Esophagus muscularis mucosa (tissue), 4 donors: ENCODE measurements at places on chromosomes 12 and 14.

DNA sequence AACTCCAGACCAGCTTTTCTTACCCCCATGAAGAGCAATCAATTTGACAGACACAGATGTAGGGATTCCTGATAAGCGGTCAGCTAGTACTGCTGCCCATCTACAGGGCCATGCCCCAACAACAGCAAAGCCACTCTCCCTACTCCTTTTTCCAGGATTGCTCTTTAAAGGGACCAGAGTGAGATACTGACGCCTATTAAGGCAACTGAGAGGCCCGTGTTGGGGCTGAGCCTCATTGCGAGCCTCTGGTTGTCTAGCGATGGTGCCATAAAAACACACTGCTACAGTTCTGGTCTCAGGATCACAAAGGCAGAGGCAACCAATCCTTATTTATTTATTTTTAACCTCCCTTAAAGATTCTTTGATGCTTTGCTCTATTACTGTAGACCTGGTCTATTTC, 31.1 kb downstream of the AK7 start:
- no peak for DNase-seq

GRCh38 chr14:73576391-73576790, 7.4 kb downstream of the ACOT2 start:
- no peak for DNase-seq

DNA sequence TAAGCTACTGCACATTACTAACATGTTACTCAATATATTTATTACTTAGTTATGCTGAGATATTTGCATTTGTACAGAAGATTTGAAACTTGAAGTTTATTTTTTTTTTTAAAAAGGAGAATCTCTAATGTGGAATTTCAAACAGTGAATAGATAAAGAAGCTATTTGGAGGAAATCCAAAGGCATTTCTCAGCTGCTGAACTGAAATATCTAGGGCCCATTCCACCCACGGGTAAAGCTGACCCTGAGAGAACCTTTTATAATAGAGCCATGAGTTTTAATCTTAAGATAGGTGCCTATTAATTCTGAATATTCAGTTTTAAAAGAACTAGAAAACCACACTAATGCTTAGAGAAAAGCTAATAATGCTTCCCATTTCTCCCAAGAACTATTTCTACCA, 225.4 kb upstream of the CAND1 start:
- DNase-seq = no peak

- no peak for DNase-seq
These were observed at the start of gene OASL for GRCh38 chr12:121038861-121039668. OASL (minus strand) TSS chr12:121039246; CDS start chr12:121038971, 275 bp downstream.

- DNase-seq = no peak
These were observed 61.0 kb downstream of the FOXN4 start for GRCh38 chr12:109247831-109248654.

DNA sequence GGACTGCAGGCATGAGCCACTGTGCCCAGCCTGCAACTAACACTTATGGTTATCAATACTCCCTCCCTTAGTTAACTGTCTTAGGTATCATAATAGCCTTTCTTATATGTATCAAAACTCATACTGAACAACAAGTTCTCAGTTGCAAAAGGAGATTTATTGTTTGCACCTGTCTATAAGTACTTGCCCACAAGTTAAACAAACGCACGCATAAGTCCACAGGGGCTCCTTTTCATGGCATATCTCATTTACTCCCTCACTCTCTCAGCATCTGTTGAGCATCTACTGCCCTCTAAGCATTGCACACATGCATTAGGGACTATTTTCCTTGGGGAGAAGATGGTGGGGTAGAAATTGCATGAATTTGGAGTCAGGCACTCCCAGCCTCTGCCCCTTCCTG, 46.7 kb upstream of the CORO1C start:
- DNase-seq = no peak

GRCh38 chr12:112524676-112525425, 106.1 kb downstream of the PTPN11 start:
- DNase-seq = no peak

DNA sequence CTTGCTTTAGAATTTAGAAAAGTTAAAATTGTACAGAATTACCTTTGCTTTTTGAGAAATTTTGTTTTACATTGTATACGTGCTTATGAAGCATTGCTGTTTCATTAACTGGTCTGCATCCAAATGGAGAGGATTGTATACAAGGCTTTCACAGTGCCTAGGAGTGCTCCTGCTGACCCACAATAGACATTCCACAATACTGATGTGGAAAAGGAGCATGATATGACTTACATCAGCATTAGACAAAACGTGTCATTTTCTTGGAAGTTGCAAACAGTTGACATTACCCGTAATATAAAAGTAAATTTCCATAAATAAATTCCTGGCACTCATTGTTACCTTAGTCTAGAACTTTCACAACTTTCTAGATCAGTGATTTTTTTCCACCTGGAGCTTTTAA, 1.9 kb downstream of the PRKD1 start:
- DNase-seq = no peak

GRCh38 chr14:24959791-24960331, 90.1 kb downstream of the STXBP6 start:
- DNase-seq = no peak

- DNase-seq = no peak
These were observed 299.8 kb downstream of the RPS29 start for GRCh38 chr14:49286257-49286983.
